ENCODE measurements at places on chromosomes 4 and X.

DNA sequence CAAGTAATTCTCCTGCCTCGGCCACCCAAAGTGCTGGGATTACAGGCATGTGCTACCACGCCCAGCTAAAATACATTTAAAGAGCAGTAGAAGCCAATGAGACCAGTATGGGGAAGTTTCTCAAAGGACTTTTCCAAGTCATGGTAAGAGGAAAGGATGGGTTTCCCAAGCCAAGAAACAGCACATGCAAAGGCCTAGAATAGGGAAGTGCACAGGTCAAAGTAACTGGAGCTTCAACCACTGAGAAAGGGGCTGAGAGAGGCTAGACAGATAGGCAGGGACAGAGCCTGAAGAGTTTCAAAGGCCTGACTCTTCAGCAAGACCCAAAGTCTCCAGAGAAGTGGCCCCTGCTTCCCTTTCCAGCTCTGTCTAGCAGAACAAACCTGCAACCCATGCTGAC, 162.1 kb downstream of the CORIN start:
- DNase-seq = no peak

DNA sequence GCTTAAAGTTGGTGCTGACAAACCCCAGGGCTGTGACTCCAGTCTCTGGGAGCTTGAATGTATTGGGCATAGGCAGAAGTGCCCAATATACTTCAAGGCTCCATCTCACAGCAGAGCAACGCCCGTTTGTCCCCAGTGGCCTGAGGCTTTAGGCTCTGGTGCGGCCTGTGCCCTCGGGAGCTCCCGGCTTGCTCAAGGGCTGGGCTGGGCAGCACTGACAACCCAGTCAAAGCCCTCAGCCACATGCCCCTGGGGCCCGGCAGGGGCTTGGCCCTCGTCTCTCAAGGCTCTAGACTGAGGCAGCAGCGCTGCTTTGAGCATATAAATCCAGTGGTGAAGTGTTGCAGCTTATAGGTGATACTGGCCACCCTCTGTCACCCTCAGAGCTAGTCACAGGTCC, 203.7 kb downstream of the AFAP1 start:
- DNase-seq = no peak

DNA sequence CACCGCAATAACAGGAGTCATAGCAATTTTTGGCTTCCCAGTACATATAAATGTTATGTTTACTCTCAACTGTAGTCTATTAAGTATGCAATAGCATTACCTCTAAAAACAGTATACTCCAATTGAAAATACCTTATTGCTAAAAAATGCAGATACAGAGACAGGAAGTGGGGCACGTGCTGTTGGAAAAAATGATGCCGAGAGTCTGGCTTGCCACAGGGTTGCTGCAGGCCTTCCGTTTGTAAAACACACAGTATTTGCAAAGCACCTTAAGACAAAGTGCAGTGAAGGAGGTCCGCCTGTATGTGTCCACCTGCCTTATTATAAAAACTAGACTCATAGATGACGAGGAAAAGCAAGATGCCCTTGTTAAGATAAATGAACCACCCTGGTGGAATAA, 23.5 kb downstream of the CD99 start:
- DNase-seq = no peak

- no peak for DNase-seq
Observed at GRCh38 chrX:122582280-122582974, 601.7 kb upstream of the GRIA3 start.

GRCh38 chr4:40216622-40217366, 20.0 kb downstream of the RHOH start:
- no peak for DNase-seq

GRCh38 chr4:3307060-3307459, 14.2 kb downstream of the RGS12 start:
- DNase-seq = no peak

DNA sequence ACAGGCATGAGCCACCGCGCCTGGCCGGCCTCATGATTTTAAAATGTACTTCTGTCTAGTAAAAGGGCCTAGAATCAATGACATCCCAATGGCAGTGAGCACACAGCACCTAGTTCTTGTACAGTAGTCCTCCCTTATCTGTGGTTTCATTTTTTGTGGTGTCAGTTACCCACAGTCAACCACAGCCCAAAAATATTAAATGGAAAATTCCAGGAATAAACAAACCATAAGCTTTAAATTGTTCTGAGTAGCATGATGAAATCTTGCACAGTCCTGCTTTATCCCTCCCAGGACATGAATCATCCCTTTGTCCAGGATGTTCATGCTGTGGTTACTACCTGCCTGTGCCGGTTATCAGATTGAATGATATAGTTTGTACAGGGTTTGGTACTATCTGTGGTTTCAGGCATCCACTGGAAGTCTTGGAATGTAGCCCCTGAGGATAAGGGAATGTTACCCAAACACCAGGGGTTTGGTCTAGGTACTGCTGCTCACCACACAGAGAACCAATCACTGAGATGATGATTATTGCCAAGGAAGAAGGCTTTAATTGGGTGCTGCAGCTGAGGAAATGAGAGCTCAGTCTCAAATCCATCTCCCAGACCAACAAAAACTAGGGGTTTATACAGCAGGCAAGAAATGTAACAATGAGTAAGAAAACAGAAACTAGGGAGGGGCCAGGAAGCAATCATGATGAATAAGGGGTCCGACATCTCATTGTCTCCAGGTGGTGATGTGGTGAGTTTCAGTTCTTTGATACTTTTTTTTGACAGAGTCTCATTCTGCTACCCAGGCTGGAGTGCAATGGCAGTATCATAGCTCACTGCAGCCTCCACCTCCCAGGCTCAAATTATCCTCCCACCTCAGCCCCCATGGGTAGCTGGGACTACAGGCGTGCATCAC, 16.2 kb upstream of the FHL1 start:
- DNase-seq = no peak

DNA sequence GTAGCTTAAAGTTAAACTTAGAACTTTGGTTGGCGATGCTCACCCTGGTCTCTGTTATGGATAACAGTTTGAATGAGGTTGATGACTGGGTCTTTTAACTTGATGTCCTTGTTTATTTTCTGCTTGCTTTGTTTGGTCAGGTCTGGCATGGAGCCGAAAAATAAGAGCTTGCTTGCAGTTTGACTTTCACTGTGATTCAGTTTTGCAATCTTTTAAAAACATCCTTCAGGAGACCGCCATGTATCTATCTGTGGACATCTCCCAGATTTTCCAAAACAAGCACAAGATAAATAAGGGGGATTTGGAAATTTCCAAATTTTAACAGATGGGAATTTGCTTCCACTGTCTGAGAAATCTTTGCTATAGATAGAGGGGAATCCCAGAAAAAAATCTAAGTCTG, 246.7 kb downstream of the PALLD start:
- DNase-seq = no peak

- no peak for DNase-seq
Observed at GRCh38 chr4:120544838-120545237, 377.7 kb downstream of the PRDM5 start.

DNA sequence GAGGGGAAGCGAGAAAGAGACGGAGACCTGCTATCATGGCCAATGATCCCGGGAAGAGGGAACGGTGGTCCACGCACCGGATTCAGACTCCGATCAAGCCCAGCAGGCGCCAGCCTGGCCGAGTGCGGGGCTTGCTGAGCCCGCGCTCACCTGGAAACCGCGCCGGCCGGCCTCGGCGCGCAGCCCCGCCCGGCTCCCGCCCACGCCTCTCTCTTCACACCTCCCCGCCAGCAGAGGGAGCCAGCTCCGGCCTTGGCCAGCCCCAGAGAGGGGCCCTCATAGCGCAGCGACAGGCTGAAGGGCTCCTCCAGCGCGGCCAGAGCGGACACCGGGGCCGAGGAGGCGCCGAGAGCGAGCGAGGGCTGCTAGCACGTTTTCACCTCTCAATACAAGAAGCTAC, 36.8 kb upstream of the SPANXN2 start:
- DNase-seq = no peak

DNA sequence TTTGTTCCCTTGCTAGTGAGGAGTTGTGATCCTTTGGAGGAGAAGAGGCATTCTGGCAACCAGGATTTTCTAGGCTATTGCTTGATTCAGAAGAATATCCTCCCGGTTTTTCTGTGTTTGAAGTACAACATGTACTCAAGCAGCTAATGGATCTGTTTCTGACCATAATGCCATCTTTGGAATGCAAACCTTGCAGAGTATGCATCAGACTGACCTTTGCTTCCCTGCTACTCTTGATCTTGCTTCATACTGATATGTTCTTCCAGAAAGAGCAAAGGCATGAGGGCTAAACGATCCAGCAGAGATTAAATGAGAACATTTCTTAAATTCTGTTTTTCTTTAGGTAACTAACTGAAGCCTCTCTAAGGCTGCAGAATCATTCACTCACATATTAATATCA, 265.4 kb upstream of the SLC7A11 start:
- no peak for DNase-seq

DNA sequence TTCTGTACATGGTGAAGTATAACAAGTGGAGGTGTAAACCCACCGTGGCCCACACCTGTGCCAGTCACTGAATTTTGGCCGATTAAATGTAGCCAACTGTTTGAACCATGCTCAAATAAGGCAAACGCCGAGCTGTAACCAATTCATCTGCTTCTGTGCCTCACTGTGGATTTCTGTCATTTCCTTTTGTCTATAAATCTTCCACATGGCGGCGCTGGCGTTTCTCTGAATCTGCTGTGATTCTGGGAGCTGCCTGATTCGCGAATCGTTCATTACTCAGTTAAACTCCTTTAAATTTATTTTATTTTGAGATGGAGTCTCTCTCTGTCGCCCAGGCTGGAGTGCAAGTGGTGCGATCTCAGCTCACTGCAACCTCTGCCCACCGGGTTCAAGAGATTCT, 19.2 kb downstream of the SUPT20HL2 start:
- DNase-seq = peak; percentile 69

GRCh38 chrX:107731831-107732502, 43.6 kb downstream of the TSC22D3 start:
- peak; percentile 90 for DNase-seq

- no peak for DNase-seq
Observed at GRCh38 chr4:6047130-6047673, 29.0 kb upstream of the C4orf50 start.

GRCh38 chr4:158809611-158810486, 41.0 kb downstream of the FNIP2 start:
- DNase-seq = no peak

DNA sequence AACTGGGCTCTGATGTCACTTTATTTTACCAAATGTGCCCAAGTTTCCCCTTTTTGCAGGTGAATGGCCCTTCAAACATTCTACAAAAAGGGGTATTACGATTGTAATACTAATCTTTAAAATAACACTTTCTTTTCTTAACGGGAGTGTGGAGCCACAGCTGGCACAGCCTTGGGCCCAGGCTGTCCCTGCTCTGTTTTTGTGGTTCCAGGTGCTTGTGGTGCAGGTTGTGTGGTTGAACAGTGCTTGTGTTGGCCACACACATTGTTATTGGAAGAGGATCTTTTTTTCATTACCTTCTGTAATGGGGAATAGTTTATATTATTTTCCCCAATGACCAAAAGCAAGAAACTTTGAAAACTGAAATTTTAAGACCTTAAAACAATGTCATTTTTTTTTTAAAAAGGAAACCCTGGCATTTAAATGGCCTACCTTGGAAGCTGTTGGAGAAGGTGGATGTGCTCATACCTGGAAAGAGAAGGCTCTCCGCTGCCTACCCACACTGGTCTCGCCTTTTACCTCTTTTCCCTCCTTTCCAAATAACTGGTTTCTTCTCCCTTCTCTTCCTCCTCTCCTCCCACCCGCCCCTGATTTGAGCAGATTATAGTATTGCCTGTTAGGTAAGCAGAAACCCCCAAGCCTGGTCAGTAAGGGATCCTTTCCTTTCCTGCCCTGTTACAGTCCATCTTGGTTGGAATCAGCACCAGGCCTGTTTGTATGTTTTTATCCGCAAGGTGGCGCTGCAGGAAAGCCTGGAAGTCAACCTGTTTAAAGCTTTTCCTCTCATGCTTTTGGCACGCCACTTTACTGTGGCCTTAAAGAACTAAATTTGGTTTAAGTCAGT, 28.6 kb downstream of the HADH start:
- peak; percentile 74 for DNase-seq

GRCh38 chrX:124293810-124294209, 38.6 kb upstream of the TEX13D start:
- DNase-seq = no peak

DNA sequence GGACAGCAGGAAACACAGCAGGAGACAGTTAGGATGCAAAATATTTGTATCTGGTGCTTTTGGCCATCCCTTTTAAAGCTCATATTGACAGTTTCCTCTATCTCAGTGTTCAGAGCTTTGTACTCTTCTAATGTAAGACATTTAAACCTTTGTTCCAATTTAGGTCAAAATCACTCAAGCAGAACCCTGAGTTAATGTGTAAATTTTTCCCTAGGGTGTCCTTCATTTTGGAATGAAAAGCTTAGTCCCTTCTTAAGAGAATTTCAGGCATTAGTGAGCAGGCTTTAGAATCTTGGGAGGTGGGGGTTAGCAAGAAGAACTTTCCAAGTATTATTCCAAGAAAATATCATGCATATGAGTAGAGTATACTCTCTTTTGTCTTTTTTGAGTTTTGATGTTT, 188.7 kb downstream of the GBA3 start:
- no peak for DNase-seq

- DNase-seq = peak; percentile 36
Observed at GRCh38 chr4:2829321-2829932, 14.2 kb upstream of the ADD1 start.

DNA sequence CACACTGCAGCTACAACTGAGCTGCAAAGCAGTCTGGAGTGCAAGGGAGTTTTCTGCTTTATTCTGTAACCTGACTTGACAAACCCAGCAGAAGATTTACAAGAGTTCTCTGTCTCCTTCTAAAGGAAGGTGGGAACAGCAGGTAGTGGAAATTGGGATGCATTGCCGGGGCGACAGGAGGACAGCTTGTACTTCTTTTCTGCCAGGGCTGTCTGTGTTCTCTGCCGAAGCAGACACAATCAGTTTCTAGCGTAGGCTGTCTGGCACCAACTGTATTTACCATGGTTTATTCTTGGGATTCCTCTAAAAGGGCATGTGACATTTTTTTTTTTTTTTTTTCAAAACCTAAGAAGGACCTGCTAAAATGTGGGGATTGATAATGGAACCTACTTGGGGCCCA, 190.8 kb upstream of the GK2 start:
- DNase-seq = peak; percentile 52

GRCh38 chrX:43108828-43109227, 330.9 kb upstream of the PPP1R2C start:
- DNase-seq = no peak
